Glutamatergic neuron (in vitro differentiated cells): ENCODE measurements at places on chromosomes 7 and 10.

GRCh38 chr7:137324796-137325696 lies 18.5 kb downstream of the PTN start:
- no peak for DNase-seq

GRCh38 chr10:10914144-10914543 lies 103.5 kb upstream of the CELF2 start:
- no peak for DNase-seq

- no peak for DNase-seq
Observed at GRCh38 chr7:43929529-43930457, 3.6 kb downstream of the UBE2D4 start.

GRCh38 chr7:137717811-137718271 lies 128.9 kb downstream of the DGKI start:
- DNase-seq, result no peak

- DNase-seq, result no peak
Observed at GRCh38 chr7:95502403-95502802, 16.7 kb downstream of the ASB4 start.

GRCh38 chr10:101225846-101226421 lies 3.3 kb downstream of the LBX1 start:
- DNase-seq, result no peak

DNA sequence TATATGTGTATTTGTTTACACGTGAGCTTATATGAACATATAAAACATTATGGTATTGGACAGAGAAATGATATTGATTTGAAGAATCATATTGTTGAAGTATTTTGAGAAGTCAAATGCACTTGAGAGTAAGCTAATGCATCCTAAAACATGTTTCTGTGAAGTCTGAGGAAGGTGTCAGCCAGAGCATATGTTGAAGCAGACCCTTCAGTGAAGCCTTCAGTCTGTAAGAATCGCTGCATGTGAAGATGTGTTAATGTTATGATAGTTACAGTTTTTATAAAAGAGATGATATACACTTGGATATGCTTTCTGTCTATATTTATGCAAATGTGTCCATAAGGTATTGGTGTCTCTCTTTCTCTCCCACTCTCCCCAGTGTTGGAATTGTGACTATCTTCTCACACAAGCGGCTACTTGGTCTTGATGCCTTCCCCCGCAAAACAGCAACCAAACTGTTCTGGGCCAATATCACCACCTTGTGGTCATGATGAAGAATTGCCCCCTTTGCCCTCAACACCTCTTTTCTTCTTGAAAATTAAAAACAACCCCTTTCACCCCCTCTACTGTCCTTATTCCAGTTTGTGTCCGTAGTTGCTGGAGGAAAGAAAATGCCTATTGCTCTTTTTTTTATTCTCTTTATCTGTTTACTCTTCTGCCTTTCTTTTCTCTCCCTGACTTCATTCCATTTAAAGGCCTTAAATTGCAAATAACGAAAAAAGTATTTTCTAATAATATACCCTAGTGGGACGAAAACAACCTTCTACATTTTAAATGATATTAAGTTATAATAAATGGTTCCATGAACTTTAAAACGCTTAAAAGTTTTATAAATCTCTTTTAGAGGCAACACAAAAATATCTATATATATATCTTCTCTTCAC lies 64.9 kb downstream of the IKZF1 start:
- no peak for DNase-seq

DNA sequence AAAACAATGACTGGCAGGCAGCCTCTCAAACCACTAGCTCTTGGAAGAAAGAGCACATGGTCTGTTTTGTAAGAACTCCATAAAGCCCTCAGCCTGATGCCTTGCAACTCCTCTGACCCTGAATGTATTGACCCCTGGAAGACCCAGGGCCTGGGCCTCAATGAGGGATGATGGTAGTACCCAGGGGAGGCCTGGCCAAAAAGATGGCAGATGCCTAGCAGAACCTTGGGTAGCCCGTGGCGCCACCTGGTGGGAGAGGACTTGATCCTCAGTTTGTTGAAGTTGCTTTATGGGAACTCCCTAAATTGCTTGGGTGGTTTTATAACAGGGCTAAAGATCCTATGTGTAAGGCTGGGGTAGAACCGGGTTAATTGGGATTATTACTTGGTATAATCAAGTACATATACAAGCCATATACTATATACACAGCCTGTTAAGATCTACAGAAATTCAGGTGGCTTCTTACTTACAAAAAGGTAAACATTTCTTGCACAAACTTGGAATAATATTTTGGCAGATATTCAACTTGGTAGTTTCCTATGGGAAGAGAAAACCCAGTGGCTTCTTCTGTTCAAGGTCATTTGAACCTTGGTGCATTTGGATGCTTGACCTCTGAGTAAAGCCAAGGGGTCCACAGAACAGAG lies 95.8 kb upstream of the CACUL1 start:
- peak; percentile 94 for DNase-seq

DNA sequence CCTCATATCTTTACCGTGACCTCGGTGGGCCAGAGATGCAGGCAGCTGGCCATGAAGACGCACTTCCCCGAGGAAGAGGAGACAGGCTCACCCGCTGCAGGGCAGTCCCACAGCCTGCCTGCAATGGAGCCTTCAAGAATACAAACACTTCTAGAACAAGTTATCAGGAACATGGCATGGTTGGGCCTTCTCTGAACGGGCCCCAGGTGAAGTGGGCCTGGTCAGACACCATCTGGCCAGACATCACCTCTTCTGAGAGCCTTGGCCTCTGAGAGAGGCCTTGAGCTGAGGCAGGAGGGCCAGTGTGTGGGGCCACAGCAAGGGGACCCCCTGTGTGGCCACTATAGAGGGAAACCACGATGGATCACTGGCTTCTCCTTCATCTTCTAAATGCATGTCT lies 112.4 kb upstream of the GDF10 start:
- DNase-seq, result no peak

GRCh38 chr7:89265631-89266030 lies 470.1 kb upstream of the TEX47 start:
- DNase-seq, result no peak

DNA sequence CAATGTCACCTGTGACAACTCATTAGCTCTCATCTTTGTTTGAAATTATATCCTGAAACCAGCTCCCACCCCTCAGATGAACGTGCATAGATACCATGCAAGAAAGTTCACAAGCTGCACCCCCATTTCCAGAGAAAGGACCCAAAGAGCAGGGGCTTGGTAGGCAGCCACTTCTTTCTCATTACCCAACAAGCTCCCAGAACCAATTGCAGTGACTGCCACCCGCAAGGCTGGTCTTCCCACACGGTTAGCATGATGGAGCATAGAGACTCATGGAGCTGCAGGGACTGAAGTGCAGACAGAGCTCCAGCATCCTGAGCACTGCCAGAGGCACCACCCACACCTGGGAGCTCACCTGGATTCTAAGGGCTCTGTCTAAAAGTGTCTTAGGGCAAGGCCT lies 28.5 kb downstream of the FRMPD2 start:
- DNase-seq, result no peak

DNA sequence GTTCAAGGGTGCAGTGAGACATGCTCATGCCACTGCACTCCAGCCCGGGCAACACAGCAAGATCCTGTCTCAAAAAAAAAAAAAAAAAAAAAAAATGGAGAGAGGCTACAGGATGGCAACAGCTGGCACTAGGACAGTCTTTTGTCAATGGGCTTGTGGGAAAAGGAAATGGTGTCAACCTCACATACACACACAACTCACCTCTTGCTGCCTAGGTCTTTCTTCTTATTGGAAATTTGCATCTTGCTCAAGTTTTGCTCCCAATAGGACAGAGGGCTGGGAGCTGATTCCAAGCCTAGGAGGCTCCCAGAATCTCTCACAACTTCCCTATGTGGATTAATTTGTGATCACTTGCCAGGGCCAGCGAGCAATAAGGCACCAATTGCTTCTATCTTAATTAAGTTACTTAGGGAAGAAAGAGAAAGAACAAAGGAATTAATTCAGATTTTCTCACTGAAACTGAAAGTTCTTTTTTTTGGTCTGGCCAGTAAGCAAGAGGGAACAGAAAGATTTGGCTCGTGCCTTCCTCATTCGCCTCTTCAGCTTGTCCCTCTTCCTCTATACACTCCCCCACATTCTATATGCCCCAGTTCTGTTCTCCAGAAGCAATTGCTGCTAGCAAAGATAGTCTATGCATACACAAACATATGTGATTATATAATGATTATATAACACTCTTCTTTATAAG lies 33.8 kb downstream of the MAP3K8 start:
- no peak for DNase-seq

GRCh38 chr10:21961847-21962246 lies 41.7 kb downstream of the DNAJC1 start:
- no peak for DNase-seq

- no peak for DNase-seq
Observed at GRCh38 chr10:43318976-43319960, 52.2 kb upstream of the FXYD4 start.

DNA sequence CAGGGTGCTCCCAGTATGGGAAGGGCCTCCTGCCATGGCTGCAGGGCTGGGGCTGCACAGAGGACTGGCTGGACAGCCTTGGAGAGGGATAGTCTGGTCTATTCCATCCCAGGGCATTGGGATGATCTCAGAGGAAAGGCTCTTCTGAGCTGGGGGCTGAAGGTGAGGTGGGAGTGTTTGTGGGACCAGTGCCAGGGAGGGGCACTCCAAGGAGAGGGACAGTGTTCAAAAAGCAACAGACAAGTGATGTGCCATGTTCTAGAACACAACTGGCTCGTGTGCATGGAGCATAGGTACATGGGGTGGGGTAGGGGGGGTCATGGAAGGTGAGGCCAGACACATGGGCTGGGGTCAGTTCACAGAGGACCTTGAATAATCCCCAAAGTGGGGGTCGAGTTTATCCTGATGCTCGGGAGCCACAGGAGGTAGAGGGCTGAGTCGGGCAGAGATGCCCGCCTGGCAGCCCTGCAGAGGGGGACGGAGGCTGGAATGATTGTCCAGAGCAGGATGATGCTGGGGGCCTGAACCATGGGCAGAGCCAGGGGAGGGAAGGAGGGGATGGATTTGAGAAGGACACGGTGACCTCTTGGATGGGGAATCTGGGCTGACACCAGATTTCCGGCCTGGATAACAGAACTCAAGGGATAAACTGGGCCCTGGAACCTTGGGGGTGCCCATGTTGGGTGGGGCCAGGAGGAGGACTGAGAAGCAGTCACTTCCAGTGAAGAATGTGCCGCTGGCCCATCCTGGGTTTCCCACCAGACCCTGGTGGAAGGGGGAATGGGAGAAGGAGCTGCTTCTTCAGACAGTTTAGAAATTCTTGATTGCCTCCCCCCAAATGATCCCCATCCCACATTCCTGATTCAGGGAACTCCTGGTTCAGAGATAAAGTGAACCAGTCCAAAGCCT lies 50.4 kb downstream of the NEURL1 start:
- DNase-seq, result no peak

DNA sequence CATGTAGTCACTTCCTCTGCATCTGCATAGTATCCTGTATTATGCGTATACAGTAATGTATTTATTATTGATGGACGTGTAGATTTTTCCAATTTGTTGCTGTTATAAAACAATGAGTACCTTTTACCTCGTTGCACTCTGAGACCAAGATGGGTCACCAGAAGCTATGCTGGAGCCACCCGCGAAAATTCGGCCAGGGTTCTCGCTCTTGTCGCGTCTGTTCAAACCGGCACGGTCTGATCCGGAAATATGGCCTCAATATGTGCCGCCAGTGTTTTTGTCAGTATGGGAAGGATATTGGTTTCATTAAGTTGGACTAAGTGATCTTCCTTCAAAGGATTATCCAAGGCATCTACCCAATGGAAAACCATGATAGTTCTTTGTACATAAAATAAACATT lies 1.0 kb downstream of the PSMC2 start:
- no peak for DNase-seq

DNA sequence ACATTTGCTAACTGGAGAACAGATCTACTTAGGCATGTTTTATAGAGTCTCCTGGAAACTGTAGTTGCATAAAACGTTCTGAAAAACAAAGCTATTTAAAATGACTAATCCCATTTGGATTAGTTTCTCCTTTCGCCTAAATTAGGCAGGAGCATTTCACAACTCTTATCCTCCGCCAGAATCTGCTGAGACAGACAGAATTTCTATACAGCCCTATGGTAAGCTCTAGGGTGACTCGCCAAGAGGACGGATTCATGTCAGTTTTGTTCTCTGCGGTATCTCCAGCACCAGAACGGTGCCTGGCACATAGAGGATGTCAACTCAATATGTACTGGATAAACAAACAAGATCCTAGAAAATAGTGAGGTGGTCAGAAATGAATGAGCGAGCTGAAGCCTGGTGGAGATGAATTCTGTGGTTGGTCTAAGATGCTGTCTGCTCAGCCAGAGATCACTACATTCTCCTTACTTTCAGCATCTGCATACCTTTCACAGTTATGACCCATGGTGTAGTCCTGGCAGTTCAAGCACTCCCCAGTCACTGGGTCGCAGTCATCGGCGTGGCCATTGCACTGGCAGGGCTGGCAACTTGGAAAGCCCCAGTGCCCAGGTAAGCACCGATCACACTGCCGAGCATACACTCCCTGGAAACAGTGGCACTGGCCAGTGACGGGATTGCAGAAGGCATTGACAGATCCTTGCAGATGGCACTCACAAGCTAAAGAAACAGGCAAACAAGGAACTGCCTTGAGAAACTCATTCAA lies 44.0 kb downstream of the LAMB1 start:
- DNase-seq, result no peak

- peak; percentile 97 for DNase-seq
Observed at GRCh38 chr10:73781879-73782748, at the start of gene CHCHD1. Gene CHCHD1, plus strand, starts transcription at chr10:73782048. Its CDS starts 28 bp downstream, at chr10:73782076.

- DNase-seq, result no peak
Observed at GRCh38 chr7:37670436-37670835, 13.1 kb upstream of the GPR141 start.

- DNase-seq, result no peak
Observed at GRCh38 chr7:69419934-69420333, 178.3 kb upstream of the AUTS2 start.

DNA sequence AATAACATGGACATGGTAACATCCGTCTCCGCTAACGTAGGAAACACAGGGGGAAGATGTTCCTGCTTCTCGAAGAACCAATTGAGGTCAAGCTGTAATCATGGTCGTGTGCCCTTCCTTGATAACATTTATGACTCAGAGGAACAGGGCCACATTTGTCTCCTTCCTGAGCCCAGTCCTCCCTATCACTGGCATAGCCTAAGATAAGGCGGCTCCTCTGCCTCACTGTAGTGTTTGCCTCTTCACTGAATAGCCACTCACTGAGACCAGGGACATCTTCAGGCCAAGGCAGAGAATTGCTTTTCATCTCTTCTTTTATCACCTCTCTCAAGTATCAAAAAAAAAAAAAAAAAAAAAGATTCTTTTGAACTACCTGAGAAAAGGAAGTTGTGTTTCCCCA lies 5.4 kb upstream of the GRM8 start:
- DNase-seq, result no peak

- DNase-seq, result no peak
Observed at GRCh38 chr10:16788125-16788524, 29.1 kb downstream of the RSU1 start.

DNA sequence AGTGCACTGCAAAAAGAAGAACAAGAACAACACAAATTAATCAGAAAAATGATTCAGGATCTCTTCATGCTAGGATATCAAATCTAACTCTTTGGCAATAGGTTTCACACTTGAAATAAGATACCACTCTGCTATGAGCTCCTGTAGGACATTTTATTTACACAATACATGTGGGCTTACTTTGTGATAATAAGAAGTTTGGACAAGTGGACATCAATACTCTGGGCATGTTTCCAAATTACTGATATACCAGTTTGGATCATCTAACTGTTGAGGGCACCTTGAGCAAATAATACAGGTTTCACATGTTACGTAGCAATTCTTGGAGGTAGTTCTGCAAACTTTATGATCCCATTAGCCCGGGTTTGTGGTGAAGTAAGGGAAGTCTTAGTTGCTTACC lies 59.8 kb downstream of the CPVL start:
- no peak for DNase-seq
